ENCODE measurements at places on chromosomes 12 and 14. TPM values are rescaled to one million over a fixed set of nuclear protein-coding genes. Genes with fewer than 3 reads are reported as not detected.

FBLN5 gene
- total RNA-seq, result 0.73 TPM

GRCh38 chr14:68513838-68514607, 278.8 kb downstream of the ZFP36L1 start:
- no peak overlapping the region for H3K27ac ChIP-seq
- no peak overlapping the region for H3K4me3 ChIP-seq
- H3K4me1 ChIP-seq, result peaks cover 10% of the 10 kb centered on the region
- no peaks in the 10 kb centered on the region for H3K27me3 ChIP-seq

TOMM20L gene
- total RNA-seq, result not detected

- no peak overlapping the region for H3K27ac ChIP-seq
- no peaks in the 10 kb centered on the region for H3K36me3 ChIP-seq
These were observed 9.5 kb upstream of the NYNRIN start for GRCh38 chr14:24389226-24389848.

DNA sequence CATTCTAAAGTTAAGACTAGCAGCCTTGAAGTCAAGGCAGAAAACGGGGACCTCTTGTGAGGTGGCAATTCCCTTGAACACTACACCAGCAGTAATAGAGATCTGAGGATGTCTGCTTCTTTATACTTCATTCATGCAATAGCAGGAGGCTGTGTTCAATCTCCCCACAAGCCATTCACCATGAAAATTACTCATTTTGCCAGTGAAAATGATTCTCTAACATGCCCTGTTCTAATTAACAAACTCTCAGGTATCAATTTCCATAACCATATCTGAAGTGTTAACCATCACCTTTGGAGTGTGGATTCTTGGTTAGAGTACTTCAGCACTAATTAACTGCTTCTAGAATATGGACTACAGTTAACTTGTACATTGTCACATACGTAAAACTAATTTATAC, 3.4 kb upstream of the GLIPR1 start:
- DNase-seq, result no peak
- peaks cover 41% of the 10 kb centered on the region for H3K4me1 ChIP-seq
- peaks cover 6% of the 10 kb centered on the region for H3K27me3 ChIP-seq
- no peak overlapping the region for H3K27ac ChIP-seq
- H3K4me3 ChIP-seq, result no peak overlapping the region

- H3K36me3 ChIP-seq, result no peaks in the 10 kb centered on the region
- peaks cover 5% of the 10 kb centered on the region for H3K4me1 ChIP-seq
- no peak for DNase-seq
- no peak overlapping the region for H3K4me3 ChIP-seq
These were observed 29.2 kb upstream of the PLEKHG6 start for GRCh38 chr12:6281081-6281809.

DNA sequence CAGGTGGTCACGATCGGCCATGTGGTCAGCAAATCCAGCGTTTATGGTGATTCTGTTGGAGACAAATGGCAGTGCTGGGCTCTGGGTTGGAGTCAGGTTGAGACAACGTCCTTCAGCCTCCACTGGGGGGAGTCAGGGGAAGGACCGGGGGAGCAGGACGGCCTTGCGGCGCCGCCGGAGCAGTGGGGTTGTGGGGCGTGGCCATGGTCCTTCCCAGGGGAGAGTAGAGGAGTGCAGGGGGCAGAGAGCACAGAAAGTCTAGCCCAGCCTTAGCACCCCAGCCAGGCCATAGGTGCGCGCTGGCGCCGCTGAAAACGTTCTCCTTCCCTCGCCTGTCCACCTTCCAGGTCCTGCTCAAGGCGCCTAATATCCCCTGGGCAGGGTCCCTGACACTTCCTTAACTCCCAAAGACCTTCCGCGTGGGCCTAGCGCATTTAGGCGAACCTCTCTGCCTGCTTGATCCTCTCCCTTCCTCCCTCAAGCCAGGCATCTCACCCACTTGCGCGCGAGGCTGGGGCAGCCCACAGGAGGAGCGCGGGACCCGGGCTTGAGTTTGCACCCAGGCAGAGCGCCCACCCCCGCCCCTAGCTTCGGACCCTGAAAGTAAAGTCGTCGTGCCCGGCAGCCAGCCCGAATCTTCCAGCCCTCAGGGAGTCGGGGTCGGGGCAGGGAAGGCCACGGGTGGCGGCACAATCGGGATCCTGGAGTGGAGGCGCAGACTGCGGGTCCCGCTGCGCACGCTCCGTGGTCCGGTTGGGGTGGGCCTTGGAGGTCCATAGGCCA, 3.1 kb upstream of the KIF26A start:
- H3K4me3 ChIP-seq, result no peak overlapping the region
- no peaks in the 10 kb centered on the region for H3K36me3 ChIP-seq
- H3K27me3 ChIP-seq, result peaks cover 47% of the 10 kb centered on the region

DNA sequence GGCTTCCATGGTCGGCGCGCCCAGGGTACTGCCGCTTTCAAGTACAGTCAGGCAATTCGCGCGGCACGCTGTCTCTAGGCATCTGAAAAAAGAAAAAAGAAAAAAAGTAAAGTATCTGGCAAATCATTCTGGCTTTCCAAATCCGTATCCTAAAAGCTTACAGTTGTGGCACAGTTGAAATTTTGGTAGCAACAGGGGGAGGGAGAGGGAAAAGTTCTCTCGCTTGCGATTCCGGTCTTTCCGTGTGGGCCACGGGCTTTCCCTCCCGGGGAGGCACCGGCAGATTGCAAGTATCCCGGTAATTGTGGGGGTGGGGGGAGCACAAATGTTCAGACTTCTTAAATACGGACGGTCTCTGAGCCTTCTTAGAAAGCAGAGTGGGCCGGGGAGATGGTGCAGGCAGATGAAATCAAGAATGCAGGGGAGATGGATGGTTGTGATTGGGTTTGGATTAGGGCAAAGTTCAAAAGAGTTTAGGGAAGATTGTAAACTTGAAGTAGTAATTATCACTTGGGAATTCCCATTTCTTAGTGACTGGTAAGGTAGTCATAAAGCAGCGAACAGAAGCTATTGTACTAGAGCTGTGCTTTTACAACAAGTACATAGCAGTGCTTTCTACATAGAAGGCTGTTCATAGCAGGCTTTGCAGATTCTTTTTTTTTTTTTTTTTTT, 1.2 kb downstream of the SOCS2 start:
- peaks cover 38% of the 10 kb centered on the region for H3K36me3 ChIP-seq
- H3K27ac ChIP-seq, result no peak overlapping the region
- peaks cover 23% of the 10 kb centered on the region for H3K4me1 ChIP-seq
- peak overlapping the region; percentile 40 for H3K4me3 ChIP-seq
- DNase-seq, result no peak

- peak overlapping the region; percentile 30 for H3K27ac ChIP-seq
- peaks cover 33% of the 10 kb centered on the region for H3K36me3 ChIP-seq
- H3K4me1 ChIP-seq, result peaks cover 22% of the 10 kb centered on the region
- H3K4me3 ChIP-seq, result no peak overlapping the region
- DNase-seq, result no peak
These were observed 5.1 kb downstream of the COX14 start for GRCh38 chr12:50117057-50117622.

JDP2 gene
- total RNA-seq, result 0.75 TPM

DNA sequence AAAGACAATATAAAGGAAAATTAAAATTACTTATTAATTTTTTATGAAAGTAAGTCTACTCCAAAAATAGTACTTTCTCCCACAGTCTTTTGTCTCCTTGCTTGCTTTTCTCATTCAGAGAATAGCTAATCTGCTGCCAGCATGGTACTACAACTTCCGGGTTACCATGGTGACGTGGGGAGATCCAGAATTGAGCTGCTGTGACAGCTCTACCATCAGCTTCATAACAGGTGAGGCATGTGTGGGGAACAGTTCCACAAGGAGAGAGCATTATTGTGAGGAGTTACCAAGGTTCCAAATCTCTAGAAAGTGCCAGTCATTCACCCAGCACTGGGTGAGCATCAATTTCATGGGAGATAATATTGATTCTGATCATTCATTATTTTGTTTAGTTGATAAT, 197.8 kb downstream of the PTPRO start:
- no peak overlapping the region for H3K4me3 ChIP-seq
- no peaks in the 10 kb centered on the region for H3K4me1 ChIP-seq
- peaks cover 29% of the 10 kb centered on the region for H3K27me3 ChIP-seq
- H3K27ac ChIP-seq, result no peak overlapping the region
- no peak for DNase-seq
- no peaks in the 10 kb centered on the region for H3K36me3 ChIP-seq

R3HDM2 gene
- total RNA-seq, result 82.4 TPM

- no peaks in the 10 kb centered on the region for H3K27me3 ChIP-seq
- no peaks in the 10 kb centered on the region for H3K4me1 ChIP-seq
- no peak overlapping the region for H3K4me3 ChIP-seq
- H3K27ac ChIP-seq, result no peak overlapping the region
These were observed 150.9 kb downstream of the TTLL5 start for GRCh38 chr14:75811872-75812499.

ANKS1B gene
- total RNA-seq, result 0.96 TPM

- H3K27me3 ChIP-seq, result no peaks in the 10 kb centered on the region
- no peak overlapping the region for H3K27ac ChIP-seq
These were observed 161.8 kb upstream of the IGF1 start for GRCh38 chr12:102642199-102642598.

DNA sequence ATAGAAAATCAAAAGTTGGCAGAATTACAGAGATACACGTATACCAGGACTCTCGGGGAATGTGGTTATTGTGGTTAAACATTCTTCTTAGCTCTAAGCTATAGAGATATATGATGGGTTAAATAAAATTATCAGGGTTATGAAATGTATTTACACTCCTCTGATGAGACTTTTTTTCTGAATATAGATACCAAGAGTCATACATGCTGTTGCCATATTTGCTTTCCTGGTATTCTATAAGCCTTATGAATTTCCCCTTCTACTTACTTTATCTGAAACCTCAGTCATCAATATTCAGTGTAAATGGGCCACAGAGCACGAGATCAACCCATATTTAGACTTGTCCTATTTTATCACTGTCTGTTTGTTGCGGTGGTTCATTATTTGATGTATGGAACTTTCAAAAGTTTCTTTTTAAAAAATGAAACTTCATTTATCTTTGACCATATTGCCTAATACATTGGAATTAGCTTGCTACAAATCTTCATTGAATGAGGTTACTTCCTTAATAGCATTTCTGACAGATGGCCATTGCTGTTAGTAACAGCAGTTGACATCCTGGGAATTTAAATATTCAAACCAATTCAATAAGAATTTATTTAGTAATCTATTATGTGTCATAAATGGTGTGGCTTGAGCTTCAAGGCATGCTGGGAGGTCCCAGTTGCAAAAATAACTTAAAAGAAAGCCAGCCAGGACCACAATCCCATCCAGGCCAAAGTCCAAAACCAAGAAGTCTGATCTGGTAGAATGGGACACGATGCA, 393.5 kb downstream of the PCNX1 start:
- DNase-seq, result no peak
- peaks cover 10% of the 10 kb centered on the region for H3K4me1 ChIP-seq
- H3K27me3 ChIP-seq, result no peaks in the 10 kb centered on the region
- peaks cover 13% of the 10 kb centered on the region for H3K36me3 ChIP-seq

Data from activated CD8-positive, alpha-beta memory T cell treated with anti-CD3 and anti-CD28 coated beads, Interleukin-2, amount 10 ng/mL, durations not matched to agents 7 days and 5 days (primary cell).